Renal pelvis (tissue), 12 donors: ENCODE measurements at places on chromosomes 12 and 14. TPM values are rescaled to one million over a fixed set of nuclear protein-coding genes. Genes with fewer than 3 reads are reported as not detected.

Gene FSCB
- not detected for polyA plus RNA-seq

Gene OAS3
- polyA plus RNA-seq, result 9.4 TPM

Gene CMAS
- 50.4 TPM for polyA plus RNA-seq

Gene FOXN4
- 2.4 TPM for polyA plus RNA-seq

Gene VDR
- polyA plus RNA-seq, result 4.1 TPM
